Activated naive CD4-positive, alpha-beta T cell (primary cell): ENCODE measurements at places on chromosomes 3 and 15.

DNA sequence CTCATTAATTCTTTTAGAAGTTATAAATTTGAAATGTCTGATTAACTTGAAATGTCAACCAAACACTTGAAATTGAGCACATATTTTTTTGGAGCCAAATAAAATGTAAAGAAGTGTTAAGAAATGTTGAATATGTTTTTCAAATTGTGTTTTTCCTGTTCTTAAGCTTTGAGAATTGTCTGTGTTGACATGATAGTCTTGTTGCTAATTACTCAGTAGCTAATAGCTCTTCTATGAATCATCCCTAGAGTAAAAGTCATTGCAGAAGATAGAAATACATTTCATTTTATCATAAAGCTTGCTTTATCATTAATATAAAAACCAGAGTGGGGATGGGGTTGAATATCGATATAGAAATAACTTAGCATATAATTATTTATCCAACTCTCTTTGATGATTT is 41.9 kb upstream of the ABHD10 start:
- DNase-seq = no peak

DNA sequence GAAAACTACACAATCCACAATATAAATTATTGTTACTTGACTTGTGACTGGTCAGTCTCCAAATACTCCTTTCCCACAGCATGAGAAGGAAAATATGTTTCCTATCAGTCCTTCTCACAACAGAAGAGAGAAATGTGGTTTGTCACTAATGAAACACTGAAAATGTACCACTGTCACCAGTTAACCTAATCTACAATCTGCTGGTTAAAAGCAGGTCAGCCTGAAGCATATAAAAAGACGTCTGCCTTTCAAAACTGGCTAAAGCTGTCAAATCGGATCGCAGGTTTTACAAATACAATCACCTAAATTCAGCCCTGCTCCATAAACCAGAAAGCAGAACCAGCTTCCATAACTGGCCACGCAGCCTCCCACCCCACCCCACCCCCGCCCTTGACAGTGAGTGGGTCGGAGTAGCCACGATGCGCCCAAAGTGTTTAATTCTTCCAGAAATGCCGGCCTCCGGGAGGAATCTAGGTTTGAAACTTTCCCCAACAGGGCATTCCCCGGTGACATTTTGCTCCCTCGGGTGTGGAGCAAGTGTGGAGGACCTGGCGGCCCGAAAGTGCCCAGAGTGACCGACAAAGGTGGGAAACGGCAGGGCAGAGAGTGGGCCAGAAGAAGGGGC is 682 bp downstream of the ETFA start:
- DNase-seq = no peak

DNA sequence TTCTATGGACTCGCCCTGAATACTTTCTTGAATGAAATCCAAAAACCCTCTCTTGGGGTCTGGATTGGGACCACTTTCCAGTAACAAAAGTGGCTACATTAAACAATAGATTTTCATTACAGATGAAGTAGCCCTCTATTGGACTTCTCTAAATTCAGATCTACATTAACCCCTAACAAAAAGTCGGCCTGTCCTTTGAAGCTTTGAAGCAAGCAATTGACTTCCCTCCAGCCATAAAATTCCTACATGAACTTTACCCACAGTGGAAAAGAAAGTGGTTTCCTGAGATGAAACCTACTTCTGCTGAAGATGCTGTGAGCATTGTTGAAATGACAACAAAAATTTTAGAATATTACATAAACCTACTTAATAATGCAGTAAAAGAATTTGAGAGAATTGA is 967.1 kb upstream of the ROBO1 start:
- no peak for DNase-seq

DNA sequence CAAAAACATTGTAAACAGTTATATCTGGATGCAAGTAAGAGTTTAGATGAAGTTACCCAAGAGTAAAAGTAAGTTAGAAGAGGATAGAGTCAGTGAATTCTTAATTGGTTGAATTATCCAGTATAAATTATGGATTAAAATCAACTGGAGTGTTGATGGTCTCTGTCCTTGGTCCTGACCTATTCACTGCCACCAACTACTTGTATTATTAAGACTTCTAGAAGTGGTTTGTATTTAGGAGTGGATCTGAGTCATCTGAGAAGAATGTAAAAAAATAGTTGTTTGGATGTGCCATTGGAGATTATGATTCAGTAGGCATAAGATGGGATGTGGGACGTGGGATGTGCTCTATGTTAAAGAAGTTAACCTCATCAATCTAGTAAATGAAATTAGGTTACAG is 86.4 kb downstream of the SYNPR start:
- DNase-seq = no peak

DNA sequence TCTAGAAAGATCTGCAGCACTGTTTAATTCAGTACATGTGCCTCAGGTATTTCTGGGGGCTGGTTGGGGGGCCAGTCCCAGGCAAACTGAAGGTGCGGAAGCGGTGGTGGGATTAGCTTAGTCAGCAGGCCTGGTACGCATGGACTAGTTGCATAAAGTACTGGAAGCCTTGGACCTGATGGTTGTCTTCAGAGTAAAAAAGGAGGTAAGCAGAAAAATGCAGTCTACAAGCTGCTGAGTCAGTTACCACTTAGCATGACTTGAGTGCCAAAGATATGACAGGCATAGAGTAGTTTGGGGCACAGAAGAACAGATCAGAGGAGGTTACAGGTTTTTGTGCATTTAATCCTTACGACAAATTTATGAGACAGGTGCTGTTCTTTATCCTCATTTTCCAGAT is 19.9 kb upstream of the GOLGA8J start:
- DNase-seq = no peak

- no peak for DNase-seq
These were observed 194.2 kb downstream of the EBLN2 start for GRCh38 chr3:73255609-73256029.

DNA sequence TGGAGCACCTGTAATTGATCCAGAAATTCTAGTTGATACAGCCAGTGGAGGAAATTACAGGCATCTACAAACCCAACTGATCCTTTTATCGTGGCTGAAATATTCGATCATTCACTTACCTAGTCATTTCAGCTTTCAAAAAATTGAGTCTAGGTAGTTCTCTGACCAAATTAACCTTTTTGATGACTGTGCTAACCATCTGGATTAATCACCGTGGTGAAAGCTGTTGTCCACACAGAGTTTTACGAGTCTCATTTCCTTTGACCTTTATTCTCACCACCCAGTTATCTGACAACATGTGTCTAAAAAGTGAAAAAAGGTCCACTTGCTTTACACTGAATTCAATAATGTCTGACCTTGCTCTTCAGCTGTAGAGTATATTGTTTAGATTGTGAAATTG is 354.3 kb downstream of the AGBL1 start:
- no peak for DNase-seq
